ENCODE measurements at places on chromosomes 11 and 22.

DNA sequence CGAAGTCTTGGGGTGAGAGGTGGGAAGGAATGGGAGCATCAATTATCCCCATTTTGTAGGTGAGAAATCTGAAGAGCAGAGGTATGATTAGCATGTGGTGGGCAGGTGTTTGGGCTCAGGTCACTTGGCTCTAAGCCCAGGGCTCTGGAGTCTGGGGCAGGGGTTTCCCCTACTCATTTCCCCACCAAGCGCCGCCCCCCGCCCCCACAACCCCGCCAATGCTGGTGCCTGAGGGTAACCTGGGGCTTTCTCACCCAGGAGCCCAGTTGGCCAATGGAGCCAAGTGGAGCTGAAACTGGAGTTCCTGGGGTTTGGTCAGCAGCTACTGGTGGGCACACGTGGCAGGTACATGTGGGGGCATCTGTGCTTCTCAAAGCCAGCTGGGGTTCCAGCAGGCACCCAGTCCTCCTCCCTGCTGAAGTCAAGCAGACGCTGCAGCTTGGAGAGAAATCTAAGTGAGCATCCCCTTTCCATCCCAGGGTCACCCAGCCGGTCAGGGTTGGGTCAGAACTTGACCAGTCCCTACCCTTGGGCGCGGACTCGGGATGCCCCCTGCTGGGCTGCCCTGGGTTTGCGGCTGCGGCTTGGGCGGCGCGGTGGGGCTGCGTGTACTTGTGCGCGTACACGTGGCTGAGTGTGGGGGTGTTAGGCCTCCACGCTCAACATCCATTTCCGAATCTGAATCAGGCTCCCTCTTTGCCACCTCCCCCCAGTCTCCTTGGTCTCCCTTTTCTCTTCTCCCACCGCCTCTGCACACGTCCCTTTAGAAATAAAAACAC is 1.7 kb upstream of the CHRM1 start:
- peak; percentile 69 for DNase-seq

DNA sequence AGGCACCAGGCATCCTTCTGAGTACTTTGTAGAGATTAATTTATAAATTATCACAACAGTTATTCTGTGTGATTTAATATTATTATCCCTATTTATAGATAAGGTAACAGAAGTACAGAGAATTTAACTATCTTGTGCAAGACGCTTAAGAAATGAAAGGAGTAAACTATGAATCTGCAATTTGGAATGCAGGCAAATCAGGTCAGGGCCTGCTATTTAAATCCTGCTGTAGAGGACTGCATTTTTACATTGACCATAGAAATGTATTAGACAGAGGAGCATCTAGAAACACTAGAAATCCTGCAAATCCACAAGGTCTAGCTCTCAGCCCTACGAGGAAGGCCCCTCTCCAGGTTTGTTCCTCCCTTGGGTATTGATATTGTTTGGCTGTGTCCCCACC is 336.2 kb downstream of the ETS1 start:
- no peak for DNase-seq

GRCh38 chr11:69382131-69383128 is 88.5 kb downstream of the MYEOV start:
- DNase-seq: peak; percentile 62

DNA sequence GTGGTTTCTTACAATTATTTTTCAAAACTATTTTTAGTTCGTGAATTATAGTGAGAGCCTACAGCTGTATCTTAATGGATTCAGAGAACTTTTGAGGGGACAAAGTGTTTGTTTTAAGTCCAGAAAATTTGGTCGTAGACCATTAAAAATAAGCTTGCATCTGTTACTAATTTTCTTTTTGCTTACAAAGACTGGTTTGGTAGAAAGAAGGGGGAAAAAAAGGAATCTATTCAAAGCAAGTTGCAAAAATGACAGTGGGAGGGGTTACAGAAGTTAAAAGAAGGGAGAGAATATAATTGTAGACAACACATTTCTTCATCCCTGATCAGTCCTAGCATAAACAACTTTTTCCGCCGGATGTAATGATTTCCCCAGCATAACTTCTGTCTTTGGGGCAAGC is 72.1 kb downstream of the AMOTL1 start:
- no peak for DNase-seq

DNA sequence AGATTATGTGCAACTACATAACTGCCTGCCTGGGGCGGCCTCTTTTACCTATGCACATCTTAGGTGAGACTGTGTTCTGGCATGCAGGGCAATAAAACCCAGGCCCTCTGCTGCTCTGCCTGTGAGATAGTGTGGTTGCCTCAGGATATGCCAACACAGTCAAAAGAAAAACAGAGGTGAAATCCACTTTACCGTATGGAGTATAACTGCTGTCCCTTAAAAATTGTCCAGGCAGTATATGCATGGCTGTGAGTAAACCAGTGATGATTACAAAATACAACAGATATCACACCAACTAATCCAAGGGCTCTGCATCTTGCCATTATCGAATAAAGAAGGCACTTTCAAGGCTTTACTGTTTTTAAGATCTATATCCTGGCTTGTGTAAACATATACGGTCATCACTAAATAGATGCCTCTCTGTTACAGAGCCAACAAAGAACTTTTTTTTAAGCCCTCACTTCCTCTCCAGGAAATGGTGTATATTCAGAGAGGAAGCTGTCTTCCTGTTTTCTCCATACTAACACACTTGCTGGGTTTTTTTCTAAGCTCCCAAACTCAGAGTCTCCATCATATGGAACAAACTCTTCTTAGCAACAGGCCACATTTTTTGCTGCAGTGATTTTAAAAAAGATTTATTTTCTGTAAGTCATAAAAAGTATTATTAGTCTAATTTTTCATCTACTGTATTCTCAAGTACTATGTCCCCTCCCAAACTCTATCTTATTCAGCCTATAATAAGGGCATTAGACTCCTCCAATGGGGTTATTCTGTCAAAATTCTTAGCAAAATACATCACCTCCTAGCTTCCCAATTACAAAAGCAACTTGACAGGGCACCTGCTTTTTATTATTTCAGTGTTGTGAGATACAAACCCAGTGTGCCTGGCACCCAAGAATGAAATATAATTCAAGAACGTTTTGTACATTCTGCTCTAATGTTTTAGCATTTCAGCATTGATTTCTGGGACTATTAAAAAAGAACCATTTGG is 135.2 kb downstream of the MAML2 start:
- peak; percentile 45 for DNase-seq

DNA sequence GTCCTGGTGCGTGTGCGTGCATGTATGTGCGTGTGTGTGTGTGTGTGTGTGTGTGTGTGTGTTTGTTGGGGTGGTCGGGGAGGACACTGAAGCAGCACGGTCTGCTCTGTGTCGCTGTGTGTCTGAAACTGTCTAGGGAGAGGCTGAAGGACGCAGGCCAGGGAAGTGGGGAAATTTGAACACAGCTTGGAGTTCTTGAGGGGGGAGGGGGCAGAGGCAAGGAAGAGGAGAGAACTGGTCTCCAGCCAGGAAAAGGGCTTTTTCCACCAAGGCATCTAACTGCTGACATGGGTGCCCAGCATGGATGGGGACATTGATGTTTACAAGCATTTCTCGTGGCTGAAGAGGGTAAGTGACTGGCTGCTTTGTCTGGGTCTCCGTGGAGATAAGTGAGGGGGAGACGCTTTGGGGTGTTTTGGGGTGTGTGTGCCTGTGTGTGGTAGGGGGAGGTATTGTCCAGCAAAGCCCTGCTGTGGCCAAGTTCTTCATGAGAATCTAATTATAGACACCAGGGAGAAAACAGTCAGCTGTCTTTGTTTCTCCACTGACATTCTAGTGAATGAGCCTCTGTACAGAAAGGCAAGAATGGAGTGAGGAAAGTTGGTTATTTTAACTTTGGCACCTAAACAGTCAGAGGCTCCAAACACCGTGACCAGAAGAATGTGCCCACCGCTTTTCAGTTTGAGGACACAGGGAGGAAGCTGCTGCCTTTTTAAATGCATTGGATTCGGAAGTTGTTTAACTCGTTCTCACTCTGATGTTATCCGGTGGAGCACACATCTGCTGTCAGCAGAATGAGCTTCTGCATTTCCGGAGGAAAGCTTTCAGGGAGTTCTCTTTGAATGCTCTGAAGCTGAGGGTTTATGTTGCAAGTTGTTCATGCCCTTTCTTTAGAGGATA is 63.7 kb downstream of the PPFIBP2 start:
- DNase-seq: peak; percentile 15

DNA sequence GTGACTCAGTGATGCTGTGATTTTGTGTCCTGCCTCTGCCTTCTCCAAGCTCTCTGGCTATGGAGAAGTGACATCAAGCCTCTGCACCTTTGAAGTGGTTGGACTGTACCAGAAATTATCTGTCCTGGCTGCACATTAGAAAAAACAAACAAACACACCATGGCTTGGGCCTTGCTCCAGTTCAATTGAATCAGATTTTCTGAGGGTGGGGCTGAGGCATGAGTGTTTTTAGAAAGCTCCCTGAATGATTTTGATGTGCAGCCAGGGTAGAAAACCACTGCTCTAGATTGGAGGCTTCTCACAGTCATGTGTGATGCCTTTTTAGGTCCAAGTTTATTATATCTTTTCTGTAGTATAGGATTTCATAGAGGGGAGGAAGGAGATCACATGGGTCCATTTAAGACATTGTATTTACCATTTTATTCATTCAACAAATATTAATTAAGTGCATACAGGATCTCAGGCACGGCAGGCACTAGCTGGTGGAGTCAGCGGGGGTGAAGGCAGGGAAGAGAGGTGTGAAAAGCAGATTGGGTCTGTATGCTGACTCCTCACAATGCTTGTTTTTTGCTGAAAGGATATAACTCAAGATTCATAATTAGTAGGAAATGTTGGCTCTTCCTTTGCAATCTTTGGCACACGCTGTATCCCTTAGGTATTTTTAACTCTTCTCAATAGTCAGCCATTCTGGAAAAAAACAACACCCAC is 7.1 kb upstream of the VSTM5 start:
- no peak for DNase-seq

- peak; percentile 17 for DNase-seq
These were observed 23.7 kb upstream of the MS4A6A start for GRCh38 chr11:60206616-60207015.

DNA sequence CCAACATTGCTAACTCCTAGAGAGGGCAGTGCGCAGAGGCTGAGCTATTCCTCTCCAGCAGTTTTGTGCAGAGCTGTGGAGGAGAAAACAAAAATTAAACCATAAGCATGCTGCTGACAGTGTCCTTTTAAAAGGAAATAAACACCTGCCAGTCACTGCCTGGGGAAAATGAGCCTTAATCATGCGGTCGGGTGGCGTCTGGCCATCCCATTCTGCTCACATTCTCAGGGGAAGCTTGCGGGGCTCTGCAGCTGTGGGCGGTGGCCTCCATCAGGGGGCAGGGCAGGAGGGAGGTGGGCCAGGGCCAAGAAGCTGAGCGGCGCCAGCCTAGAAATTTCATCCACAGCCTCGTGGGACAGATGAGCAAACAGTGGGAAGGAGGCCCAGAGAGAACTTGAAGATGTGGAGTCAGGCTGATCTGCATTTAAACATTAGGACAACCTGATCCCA is 71.0 kb upstream of the TP53I11 start:
- no peak for DNase-seq

Measured in activated T-cell treated with anti-CD3 and anti-CD28 coated beads, Interleukin-2, amount 50 U/mL, for 72 hours (primary cell).